ENCODE measurements at places on chromosomes 16 and 17.

- H3K4me3 ChIP-seq: no peak overlapping the region
- H3K27me3 ChIP-seq: peaks cover 9% of the 10 kb centered on the region
- H3K36me3 ChIP-seq: no peaks in the 10 kb centered on the region
- H3K27ac ChIP-seq: no peak overlapping the region
- no peaks in the 10 kb centered on the region for H3K4me1 ChIP-seq
Measured at GRCh38 chr17:31824766-31825360, 34.2 kb downstream of the COPRS start.

DNA sequence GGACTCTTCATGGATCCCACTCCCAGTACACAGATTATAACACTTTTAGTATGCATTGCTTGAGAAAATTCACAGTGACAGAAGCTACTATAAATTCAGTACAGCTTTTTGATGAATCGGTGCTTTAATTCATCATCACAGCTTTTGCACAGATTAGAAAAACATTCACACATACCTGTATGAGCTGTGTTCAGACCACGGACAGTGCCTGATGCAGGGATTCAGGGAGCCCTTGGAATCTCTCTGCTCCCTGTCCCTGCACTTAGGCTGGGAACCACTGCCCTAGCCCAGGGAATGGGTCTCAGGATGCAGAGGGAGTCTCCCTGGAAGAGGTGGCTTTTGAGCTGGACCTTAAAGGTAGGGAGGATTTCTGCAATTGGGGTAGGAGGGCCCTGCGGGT lies 13.9 kb downstream of the TBKBP1 start:
- no peaks in the 10 kb centered on the region for H3K36me3 ChIP-seq
- H3K27ac ChIP-seq: no peak overlapping the region
- no peak for DNase-seq
- H3K4me1 ChIP-seq: peaks cover 55% of the 10 kb centered on the region
- no peaks in the 10 kb centered on the region for H3K27me3 ChIP-seq

DNA sequence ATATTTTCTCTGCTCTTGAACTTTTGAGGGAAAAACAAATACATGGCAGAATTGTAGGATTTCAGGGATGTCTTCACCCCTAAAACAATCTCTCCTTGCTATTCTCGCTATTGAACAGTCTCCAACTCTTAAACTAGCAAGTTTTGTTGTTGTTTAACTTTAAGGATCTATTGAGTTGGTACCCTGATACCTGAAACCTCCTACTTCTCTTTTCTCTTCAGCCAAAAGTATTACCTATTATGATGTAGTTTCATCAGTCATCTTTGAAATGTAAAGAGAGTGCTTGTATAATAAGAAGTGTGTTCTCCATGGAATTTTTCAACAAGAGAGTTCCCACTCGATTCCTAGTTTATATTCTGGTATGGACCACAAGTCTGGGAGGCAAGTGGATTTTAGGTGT lies 211.6 kb upstream of the TBX2 start:
- no peak overlapping the region for H3K27ac ChIP-seq
- H3K4me1 ChIP-seq: peaks cover 14% of the 10 kb centered on the region
- no peak for DNase-seq
- peaks cover 1% of the 10 kb centered on the region for H3K36me3 ChIP-seq

- no peak for DNase-seq
- no peaks in the 10 kb centered on the region for H3K4me1 ChIP-seq
- no peak overlapping the region for H3K4me3 ChIP-seq
- no peaks in the 10 kb centered on the region for H3K36me3 ChIP-seq
- no peak overlapping the region for H3K27ac ChIP-seq
Measured at GRCh38 chr16:87098361-87098760, 218.8 kb downstream of the C16orf95 start.

DNA sequence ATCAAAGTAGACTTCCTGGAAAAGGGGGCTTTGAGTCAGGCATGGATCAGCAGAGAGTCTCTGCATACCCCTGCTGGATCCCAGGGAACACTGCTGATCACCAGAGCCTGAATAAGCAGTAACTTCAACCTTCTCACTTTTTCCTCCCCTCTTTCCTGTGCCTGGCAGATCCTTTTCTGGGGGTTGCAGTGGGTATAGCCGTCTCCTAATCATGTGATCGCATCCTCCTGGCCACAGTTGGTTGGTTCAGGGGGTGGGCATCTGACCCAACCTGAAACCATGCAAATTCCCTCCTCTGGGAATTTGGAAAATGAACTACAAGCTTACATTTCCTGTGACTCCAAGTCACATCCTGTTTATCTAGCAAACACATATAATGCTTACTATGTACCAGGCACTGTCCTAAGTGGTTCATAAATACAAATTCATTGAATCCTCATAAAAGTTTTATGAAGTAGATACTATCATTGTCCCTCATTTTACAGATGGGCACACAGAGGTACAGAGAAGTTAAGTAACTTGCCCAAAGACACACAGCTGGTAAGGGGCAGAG lies 120.3 kb downstream of the AXIN2 start:
- no peak overlapping the region for H3K4me3 ChIP-seq
- peaks cover 14% of the 10 kb centered on the region for H3K27me3 ChIP-seq
- no peaks in the 10 kb centered on the region for H3K4me1 ChIP-seq
- no peaks in the 10 kb centered on the region for H3K36me3 ChIP-seq
- no peak for DNase-seq
- no peak overlapping the region for H3K27ac ChIP-seq

DNA sequence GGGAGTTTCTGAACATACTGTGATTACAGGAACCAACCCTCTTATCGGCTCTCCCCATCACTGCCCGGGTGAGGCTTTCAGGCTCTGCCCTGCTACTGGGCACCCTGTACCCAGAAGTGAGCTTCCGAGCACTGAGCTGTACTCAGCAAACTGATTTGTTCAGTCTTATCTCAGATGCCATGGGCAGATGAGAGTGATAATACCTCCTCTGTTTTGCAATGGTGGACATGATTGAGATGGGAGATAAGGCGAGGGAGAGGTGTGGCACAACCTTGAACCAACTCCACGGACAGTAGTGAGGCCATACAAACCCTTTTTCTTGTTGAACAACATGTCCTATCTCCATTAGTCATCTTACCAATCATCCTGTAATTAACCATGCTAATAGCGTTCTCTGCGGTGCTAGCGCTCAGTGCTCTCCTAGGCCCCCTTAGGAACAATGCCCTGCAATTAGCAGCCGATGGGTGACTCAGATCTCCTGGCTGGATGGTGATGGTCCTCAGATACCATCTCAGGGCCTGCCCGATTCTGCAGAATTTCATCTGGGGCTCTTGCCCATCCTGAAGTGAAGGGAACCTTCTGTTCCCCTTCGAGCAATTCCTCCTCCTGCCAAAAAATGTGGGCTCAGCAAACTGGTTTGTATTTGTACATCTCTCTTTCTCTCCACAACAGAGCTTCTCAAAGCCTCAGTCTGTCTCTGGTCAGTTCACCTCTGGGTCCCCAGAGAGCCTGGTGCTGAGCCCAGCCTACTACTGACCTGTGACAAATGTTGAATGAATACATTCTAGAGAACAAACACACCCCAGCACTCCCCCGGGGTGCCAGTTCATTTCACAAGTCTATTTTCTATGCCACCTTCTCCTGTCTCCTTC lies 139.3 kb upstream of the IRX3 start:
- no peak overlapping the region for H3K27ac ChIP-seq
- H3K4me3 ChIP-seq: no peak overlapping the region
- H3K27me3 ChIP-seq: peaks cover 13% of the 10 kb centered on the region
- H3K36me3 ChIP-seq: no peaks in the 10 kb centered on the region

- H3K36me3 ChIP-seq: no peaks in the 10 kb centered on the region
- H3K4me1 ChIP-seq: no peaks in the 10 kb centered on the region
- DNase-seq: no peak
- no peaks in the 10 kb centered on the region for H3K27me3 ChIP-seq
- H3K27ac ChIP-seq: no peak overlapping the region
- H3K4me3 ChIP-seq: no peak overlapping the region
Measured at GRCh38 chr16:31050280-31051030, 17.1 kb downstream of the STX4 start.

- peaks cover 76% of the 10 kb centered on the region for H3K4me1 ChIP-seq
- H3K4me3 ChIP-seq: peak overlapping the region; percentile 96
- H3K27me3 ChIP-seq: no peaks in the 10 kb centered on the region
- DNase-seq: no peak
Measured at GRCh38 chr17:65053354-65053881, 3.1 kb downstream of the GNA13 start.

DNA sequence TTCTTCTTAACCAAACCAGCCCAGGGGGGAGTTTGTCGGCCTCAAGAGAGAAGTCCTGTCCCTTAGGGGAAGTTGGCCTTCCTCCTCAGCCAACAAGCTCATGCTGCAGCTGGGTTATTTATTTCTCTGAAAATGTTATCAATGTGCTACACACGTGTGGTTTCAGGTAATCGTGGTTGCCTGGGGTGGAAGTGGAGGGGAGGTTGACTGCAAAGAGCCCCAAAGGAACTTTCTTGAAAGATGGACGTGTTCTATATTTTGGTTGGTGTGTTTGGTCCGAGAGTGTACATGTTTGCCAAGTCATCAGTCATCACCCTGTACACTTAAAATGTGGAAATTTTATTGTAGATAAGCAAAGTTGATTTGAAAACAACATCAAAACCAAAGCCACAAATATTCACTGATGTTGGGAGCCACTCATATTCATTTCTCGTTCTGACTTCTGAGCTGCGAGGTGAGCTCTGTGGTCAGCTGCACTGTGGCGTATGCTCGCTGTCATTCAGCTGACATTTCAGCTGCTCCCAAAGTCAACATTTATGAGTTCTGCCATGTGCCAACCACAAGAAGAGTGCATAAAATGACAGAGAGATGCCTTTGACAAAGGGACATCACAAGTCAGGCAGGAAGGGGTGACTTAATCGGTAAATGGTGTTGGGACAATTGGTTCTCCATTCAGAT lies 26.5 kb upstream of the ADGRG1 start:
- H3K27ac ChIP-seq: no peak overlapping the region
- peaks cover 2% of the 10 kb centered on the region for H3K36me3 ChIP-seq
- peaks cover 14% of the 10 kb centered on the region for H3K27me3 ChIP-seq
- no peak overlapping the region for H3K4me3 ChIP-seq
- H3K4me1 ChIP-seq: peaks cover 11% of the 10 kb centered on the region

DNA sequence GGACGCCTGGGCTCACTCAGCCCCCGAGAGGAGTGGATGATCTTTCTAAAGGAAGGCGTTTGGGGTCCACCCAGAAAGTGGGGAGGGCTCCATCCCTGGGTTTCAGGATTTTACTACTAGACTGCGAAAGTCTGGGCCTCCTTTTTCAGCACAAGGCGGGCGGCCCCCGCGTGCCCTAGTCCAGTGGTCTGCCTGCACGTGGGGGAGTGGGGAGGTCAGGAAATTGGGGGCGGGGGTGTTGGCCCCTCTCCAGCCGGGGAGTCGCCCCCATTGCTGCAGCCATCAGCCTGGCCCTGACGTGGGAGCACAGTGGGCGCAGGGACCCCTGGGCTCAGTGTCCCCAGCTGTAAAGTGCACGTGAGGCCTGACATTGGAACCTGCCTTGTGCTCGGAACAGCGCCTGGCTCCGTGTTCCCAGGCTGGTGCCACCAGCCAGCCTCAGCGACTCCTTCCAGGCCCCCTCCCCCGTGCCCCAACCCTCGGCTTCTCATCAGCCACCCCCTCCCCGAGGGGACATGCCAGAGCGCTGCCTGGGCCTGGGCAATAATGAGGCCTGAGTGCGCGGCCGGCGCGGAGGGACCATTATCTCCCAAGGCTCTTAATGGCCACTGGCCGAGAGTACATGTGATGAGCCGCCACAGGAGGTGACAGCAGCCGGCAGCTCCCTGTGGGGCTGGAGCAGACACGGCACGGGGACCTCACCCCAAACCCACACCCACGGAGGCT lies 2.4 kb upstream of the C1QTNF8 start:
- no peaks in the 10 kb centered on the region for H3K36me3 ChIP-seq
- no peak overlapping the region for H3K4me3 ChIP-seq
- no peaks in the 10 kb centered on the region for H3K4me1 ChIP-seq
- no peak for DNase-seq
- H3K27me3 ChIP-seq: no peaks in the 10 kb centered on the region
- no peak overlapping the region for H3K27ac ChIP-seq

DNA sequence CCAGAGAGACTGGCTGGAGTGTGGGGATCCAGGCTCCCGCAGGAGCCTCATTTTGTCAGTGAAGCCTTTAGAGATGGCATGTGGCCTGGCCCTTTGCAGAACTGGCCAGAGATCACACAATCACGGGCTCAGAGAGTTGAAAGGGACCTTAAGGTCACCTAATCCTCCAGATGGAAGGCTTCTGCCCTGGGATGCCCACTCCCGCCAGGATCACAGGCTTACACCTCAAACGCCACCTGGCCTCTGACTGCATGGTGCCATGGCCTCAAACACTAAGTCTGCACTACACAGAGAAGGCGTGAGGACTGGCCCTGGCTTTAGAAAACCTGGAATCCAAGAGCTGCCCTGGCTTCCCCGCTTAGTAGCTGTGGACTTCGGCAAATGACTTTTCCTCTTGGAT lies 306.8 kb upstream of the CCL2 start:
- no peaks in the 10 kb centered on the region for H3K27me3 ChIP-seq
- H3K36me3 ChIP-seq: no peaks in the 10 kb centered on the region
- H3K4me3 ChIP-seq: no peak overlapping the region
- no peak overlapping the region for H3K27ac ChIP-seq

- H3K4me1 ChIP-seq: no peaks in the 10 kb centered on the region
- no peak overlapping the region for H3K27ac ChIP-seq
- H3K4me3 ChIP-seq: no peak overlapping the region
- DNase-seq: no peak
- no peaks in the 10 kb centered on the region for H3K36me3 ChIP-seq
Measured at GRCh38 chr17:33228548-33228947, 64.5 kb downstream of the ASIC2 start.

GRCh38 chr16:52515068-52515671 lies 31.8 kb downstream of the TOX3 start:
- H3K4me3 ChIP-seq: no peak overlapping the region
- H3K36me3 ChIP-seq: no peaks in the 10 kb centered on the region
- no peak overlapping the region for H3K27ac ChIP-seq

DNA sequence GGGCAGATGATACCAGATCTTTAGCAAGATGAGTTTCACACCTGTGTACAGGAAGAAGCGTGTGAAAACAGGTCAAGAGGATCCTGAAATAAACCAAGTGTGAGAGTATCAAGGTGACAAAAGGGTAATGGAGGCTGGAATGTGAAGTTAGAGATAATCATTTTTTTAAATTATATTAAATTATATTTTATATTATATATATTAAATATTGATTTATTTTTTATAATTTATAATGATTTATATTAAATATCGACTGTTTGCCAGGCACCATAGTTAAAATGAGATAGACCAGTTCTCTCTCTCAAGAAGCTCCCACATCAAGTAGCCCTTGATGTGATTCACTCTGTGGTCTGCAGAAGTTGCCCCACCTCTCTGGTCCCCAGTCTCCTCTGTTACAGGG lies 360.2 kb upstream of the HSBP1 start:
- no peaks in the 10 kb centered on the region for H3K36me3 ChIP-seq
- H3K4me1 ChIP-seq: no peaks in the 10 kb centered on the region
- H3K4me3 ChIP-seq: no peak overlapping the region
- H3K27ac ChIP-seq: no peak overlapping the region

All from activated B cell treated with CpG ODN at 0.5 μM for 24 hours (primary cell).